ENCODE measurements at places on chromosomes 12 and 14. TPM values are rescaled to one million over a fixed set of nuclear protein-coding genes. Genes with fewer than 3 reads are reported as not detected.

RASSF8 gene
- total RNA-seq: 60.0 TPM

INHBE gene
- total RNA-seq: not detected

PTCSC3 gene
- total RNA-seq: not detected

GYS2 gene
- not detected for total RNA-seq

RIPK3 gene
- total RNA-seq: 6.5 TPM

ACTN1 gene
- total RNA-seq: 160 TPM

KRT82 gene
- not detected for total RNA-seq

FBXO33 gene
- 5.2 TPM for total RNA-seq

TMEM52B gene
- total RNA-seq: not detected

GUCY2C gene
- not detected for total RNA-seq

BCL7A gene
- 9.8 TPM for total RNA-seq

KRT6A gene
- total RNA-seq: 0.24 TPM

KRT75 gene
- total RNA-seq: not detected

SERPINA1 gene
- total RNA-seq: 7.1 TPM

ZNF891 gene
- total RNA-seq: 1.3 TPM

SOAT2 gene
- total RNA-seq: not detected

TIGAR gene
- total RNA-seq: 9.7 TPM

CLBA1 gene
- total RNA-seq: 1.9 TPM

PYGL gene
- 30.2 TPM for total RNA-seq

C14orf132 gene
- 2.9 TPM for total RNA-seq

MON2 gene
- total RNA-seq: 27.0 TPM

SIRT4 gene
- total RNA-seq: 2.8 TPM

OS9 gene
- 163 TPM for total RNA-seq

TECPR2 gene
- total RNA-seq: 29.6 TPM

EGLN3 gene
- 73.1 TPM for total RNA-seq

DBX2 gene
- total RNA-seq: 0.50 TPM

KSR2 gene
- total RNA-seq: under 0.01 TPM

AGAP2 gene
- total RNA-seq: 3.2 TPM

A2M gene
- 687 TPM for total RNA-seq

ENDOU gene
- 0.62 TPM for total RNA-seq

GLIPR1L2 gene
- total RNA-seq: 0.92 TPM

DPPA3 gene
- total RNA-seq: not detected

P2RX4 gene
- total RNA-seq: 10.1 TPM

SERPINA3 gene
- total RNA-seq: 232 TPM

FIGNL2 gene
- 0.47 TPM for total RNA-seq

RERG gene
- total RNA-seq: 7.0 TPM

C14orf39 gene
- total RNA-seq: not detected

CDK2 gene
- 14.1 TPM for total RNA-seq

PTGDR gene
- 0.85 TPM for total RNA-seq

SIVA1 gene
- total RNA-seq: 67.6 TPM

All from left cardiac atrium (tissue), 4 donors.